ENCODE measurements at places on chromosomes 6 and 20.

DNA sequence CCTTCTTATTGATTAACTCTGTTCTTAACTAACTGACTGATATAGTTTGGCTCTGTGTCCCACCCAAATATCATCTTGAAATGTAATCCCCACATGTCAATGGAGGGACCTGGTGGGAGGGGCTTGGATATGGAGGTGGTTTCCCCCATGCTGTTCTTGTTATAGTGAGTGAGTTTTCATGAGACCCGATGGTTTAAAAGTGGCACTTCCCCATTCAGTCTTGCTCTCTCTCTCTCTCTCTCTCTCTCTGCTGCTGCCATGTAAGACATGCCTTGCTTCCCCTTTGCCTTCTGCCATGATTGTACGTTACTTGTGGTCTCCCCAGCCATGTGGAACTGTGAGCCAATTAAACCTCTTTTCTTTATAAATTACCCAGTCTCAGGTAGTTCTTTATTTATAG is 81.8 kb upstream of the SPACA1 start:
- DNase-seq: no peak

DNA sequence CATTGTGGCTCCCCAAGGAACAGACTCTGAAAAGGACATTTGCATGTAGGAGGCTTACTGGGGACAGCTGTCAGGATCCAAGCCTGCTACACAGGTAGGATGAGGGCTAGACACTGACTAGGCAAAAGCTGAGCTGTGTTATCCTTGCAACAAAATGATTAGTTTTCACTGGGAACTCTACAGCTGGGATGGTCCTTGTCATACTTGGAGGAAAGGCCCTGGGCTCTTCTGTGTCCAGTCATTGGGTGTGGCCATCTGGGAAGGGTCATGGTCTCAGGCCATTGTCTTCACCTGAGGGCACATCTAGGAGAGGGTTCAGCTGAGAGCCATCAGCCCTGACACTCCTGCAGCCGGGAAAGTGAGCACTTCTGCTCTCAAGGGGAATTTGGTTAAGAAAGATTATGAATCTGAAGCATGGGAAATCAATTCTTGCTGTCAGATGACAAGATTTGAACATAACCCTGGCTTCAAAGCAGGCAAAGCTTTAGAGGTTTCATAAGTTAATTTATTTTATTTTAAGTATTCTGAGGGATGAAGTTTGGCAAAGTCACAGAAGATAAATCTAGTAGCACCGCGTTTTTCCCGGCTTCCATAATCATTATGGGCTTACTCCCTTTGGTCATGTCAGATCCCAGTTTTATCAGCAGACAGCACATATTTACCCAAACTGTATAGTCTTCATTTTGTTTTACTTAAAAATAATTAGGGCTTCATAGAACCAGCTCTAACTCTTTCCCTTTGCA is 78.4 kb upstream of the SLC22A23 start:
- no peak for DNase-seq

- no peak for DNase-seq
These were observed 18.5 kb downstream of the SDC4 start for GRCh38 chr20:45329497-45330319.

- no peak for DNase-seq
These were observed 849 bp downstream of the GSTA4 start for GRCh38 chr6:52994031-52994838.

GRCh38 chr6:24720131-24720603 is 1.2 kb upstream of the C6orf62 start:
- DNase-seq: no peak

DNA sequence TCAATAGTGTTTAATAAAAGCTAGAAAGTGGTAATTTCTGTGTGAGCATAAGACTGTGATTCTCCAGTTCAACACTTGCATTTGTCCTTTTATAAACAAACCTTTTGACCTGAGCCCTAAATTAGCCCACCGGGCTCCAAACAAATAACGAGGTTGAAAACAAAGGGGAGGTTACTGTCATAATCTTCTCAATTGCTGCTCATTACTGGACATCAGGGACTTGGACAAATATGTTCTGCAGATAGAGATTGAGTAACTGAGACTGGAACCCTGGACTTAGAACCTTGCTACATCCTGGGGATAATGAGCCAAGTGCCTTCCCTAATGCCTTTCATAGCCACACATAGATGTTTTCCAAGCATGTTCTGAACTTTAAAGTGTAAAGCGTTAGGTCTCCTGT is 84.2 kb upstream of the PCSK2 start:
- no peak for DNase-seq

- no peak for DNase-seq
These were observed 18.1 kb upstream of the CEBPB start for GRCh38 chr20:50172347-50173013.

- no peak for DNase-seq
These were observed 98.5 kb downstream of the INSM1 start for GRCh38 chr20:20466341-20466879.

- DNase-seq: no peak
These were observed 213.7 kb downstream of the GRIK2 start for GRCh38 chr6:101607111-101607690.

- no peak for DNase-seq
These were observed 110.9 kb downstream of the HFE start for GRCh38 chr6:26197933-26198721.

DNA sequence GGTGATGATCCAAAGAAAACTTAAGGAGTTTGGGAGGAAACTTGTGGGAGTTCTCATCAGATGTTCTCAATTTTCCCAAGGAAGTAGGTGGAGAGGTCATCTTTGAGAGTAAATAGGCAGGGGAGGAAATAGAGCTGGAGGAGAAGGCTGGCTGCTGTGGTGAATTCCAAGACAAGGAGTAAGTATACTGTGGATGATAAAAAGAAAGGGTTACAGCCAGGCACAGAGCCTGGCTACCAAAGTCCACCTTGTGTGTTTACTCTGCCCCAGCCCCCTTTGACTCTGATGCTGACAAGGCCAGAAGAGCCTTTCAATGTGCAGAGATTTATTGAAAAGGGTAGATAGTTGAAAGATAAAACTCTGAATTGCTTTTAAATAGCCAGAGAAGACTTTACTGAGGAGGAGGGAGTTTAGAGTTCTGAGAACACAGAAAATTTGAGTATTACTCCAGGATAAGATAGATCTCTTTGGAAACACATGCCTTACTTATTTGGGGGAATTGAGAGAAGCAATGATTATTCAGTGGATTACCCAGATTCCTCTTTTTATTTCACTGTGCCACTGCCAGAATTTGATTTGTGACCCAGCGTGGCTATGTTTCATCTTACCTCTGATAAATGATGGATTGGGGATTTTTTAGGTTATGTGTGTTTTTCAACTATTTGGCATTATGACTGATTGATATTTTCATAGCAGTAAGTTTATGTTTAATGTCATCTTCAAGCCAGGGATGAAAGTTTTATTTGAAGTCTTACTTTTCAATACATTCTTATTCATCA is 182.6 kb upstream of the JAG1 start:
- no peak for DNase-seq

DNA sequence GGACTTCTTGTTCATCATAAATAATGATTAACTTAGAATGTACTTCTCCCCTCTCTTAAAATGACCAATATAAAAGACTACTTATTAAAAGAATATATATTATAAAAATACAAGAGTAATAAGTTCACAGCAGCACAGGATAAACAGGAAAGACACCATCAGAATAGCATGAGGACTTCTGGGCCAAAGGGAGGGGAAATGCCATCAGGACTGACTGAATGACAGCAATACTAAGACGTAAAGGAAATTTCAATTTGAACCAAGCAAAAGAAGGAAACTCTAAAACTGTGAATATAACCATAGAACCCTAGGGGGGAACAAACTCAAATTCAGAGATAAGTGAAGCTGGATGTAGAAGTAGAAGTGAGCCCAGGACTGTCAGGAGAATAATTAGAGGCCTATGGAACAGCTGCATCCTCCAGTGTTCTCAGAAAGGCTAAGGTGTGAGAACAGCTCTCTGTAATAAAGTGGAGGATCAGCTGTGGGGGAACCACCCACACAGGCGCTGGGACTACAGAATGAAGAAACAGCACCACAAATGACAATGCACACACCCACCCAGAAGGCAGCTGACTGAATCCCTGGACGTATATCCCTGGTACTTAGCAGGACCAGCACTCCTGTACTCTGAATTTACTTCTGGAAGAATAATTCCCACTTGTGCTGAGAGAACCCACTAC is 37.8 kb downstream of the ZHX3 start:
- no peak for DNase-seq

DNA sequence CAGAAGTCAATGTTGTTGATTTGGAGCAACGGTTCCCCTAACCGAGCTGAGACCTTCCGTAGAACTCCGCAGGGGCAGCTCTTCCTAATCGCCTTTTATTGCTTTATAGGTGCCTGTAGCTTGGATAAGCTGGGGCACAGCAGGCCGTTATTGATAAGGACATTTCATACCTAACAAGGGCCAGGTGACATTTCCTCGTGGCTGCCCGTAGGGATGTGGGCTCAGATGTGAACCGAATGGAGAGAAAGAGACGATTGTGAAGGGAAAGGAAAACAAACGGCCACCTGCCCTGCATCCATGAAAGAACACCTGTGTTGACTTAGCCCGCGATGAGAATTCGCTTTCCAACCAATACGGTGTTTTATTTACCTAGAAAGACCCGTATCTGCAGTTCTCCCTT is 53.3 kb upstream of the DACT2 start:
- DNase-seq: no peak

DNA sequence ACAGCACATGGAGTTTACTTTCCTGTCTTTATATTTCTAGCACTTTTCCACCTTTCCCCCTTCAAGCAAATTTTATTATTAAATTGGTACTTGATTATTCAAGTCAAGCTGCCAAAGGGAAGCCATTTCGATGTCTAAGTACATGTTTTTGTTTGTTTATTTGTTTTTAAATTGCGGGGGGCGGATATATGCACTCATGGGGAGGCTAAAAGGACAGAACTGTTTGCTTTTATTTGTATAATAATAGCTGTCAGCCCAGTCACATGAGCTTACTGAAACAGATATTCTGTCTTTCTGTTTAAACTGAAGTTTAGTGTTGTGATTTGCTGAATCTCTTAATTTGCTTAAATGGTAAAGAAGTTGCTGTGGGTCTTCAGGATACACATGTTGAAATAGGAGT is 49.6 kb upstream of the PLCG1 start:
- no peak for DNase-seq

DNA sequence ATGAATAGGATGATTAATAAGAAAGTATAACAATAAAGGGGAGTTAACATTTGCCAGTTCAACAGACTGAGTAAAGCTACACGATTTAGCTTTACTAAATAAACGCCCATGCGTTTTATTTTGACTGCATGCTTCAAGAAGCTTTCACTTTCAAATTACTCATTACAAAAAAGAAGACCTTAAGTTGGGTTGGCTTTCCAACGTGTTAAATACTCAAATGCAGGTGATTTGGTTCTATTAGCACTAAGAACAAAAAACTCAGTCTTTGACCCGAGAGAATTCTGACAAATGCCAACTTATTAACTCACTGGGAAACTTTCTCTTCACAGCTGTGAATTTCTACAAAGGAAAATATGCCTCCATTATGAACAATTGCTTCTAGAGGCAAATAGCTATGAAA is 24.8 kb downstream of the RNF146 start:
- DNase-seq: no peak

DNA sequence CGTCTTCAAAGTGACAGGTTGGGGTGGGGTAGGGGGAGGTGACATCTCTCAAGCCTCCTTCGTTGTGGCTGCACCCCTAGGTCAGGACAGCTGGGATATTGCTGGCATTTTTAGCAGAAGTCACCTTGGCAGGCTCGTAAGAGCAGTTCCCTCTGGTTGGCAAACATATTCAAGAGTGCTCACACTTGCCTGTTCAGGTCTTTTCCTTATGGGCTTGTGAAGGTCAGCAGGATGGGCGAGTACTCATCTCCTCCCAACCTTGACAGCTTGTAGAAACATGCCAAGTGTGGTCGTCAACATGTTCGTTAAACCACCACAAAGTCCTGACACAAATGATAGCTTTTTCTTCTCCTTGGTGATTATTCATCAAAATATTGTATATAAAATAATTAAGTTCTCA is 113.6 kb downstream of the HDGFL1 start:
- DNase-seq: no peak

DNA sequence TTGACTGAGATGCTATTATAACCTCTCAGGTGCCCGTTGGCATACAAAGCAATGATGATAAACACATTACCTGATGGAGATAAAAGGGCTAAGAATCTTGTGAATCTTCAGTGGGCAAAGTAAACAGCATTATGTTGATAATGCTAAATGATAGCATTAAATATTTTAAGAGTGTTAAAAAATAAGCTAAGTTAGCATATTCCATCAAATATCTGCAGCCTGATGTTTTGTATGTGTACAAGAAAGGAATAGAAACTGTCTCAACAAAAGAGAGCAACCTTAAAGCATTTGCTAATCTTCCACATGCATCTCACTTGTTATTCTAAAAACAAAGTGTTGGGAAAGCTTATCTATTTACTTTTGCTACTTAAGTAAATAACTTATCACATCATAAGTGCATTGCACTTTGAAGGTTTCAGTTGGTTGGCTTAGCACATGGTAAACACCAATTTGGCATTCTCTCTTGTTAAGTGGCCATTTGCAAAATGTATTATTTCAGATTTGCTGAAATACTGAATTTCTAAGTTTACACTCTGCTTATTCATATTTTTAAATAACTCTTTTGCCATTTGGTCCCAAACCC is 151.6 kb downstream of the SYNDIG1 start:
- no peak for DNase-seq

GRCh38 chr6:137700751-137701477 is 166.1 kb upstream of the TNFAIP3 start:
- DNase-seq: no peak

DNA sequence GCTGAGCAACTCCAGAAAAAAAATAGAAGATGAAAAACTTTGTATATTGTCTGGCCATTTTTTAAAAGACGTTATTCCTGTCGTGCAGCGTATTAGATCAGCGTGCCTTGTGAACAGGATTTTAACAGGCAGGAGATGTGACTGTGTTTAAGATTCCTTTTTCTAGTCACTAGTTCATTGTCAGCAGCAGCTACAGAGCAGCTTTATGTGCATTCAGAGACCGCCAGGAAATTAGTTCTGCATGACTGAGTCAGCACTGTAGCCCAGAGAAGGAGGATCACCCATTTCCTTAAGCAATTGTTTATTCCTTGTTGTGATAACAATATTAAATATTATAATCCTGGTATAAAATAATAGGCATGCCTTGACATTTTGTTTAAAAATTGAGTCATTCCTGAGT is 75.4 kb upstream of the ADGRB3 start:
- no peak for DNase-seq

DNA sequence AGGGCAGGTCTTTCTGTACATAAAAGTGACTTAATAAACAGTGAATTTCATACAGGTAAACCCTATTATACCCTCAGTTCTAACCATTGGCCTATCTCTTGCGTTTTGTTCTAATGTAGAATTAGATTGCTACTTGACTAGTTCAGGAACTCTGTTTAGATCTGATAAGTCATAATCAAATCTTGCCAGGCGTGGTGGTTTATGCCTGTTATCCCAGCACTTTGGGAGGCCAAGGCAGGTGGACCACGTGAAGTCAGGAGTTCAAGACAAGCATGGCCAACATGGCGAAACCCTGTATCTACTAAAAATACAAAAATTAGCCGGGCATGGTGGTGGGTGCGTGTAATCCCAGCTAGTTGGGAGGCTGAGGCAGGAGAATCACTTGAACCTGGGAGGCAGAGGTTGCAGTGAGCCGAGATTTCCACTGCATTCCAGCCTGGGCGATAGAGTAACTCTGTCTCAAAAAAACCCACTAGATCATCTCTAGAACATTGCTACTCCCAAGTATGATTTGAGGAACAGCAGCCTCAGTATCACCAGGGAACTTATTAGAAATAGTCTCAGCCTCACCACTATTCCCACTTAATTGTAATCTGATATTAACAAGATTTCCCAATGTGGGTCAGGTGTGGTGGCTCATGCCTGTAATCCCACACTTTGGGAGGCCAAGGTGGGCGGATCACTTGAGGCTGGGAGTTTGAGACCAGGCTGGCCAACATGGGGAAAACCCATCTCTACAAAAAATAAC is 12.2 kb downstream of the GTPBP2 start:
- no peak for DNase-seq
